ENCODE measurements at places on chromosomes 2 and 18.
A peak's percentile ranks its signal among the peaks of the same experiment; 100 is the strongest.

- DNase-seq = no peak
Observed at GRCh38 chr2:190415794-190416775, 7.9 kb downstream of the MFSD6 start.

GRCh38 chr2:105797298-105797819, 52.6 kb downstream of the NCK2 start:
- DNase-seq = peak; percentile 67

DNA sequence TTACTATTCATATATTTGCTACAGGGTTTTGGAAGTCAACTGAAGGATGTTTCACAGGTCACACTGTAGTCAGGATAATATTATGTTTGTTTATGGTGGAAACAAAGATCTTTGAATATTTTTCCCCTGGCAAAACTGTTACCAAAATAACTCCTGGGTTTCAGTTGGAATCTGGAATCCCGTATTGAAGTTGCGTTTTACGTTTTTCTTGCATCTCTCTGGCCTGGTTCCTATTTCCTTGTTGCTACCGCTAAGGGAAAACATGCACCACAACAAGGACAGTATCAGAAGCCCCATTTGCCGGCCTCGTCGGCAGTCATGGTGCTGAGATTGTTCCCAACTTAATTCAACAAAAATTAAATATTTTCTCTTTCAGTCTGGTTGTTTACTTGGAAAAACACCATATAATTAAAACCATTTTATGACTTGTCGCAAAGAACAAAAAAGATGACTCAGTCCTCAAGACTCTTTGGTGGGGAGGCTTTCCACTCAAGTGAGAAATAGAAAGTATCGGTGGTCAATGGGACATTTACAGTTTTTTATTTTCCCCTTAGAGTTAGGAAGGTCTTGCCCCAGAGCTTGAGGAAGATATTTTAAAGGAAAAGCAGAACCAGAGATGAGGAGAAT, 42.3 kb downstream of the EN1 start:
- no peak for DNase-seq

DNA sequence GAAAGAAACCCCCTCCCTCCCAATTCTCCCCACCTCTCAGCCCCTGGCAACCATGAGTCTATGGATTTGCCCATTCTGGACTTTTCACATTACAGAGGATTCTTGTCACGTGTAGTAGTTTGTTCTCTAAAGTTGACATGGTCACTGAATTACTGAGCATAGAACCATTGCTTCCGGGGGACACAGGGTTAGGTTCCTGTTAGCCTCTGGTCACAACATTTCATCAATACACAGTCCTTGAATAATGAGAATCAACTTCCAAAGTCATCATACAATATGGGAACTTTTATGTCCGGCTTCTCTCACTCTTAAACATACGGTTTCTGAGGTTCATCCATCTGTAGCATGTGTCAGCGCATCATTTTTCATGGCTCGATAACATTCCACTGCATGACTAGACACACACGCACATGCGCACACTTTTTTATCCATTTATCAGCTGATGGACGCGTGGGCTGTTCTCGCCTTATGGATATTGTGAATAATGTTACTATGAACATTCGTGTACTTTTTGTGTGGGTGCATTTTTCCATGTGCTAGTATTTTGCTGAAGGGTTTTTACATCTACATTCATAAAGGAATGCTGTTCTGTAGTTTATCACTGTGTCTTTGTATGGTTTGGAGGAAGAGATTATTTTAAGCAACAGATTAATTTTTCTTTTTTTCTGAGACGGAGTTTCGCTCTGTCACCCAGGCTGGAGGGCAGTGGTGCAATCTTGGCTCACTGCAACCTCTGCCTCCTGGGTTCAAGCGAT, 48.1 kb downstream of the PARD6G start:
- no peak for DNase-seq

GRCh38 chr2:80185091-80185490, 119.5 kb downstream of the LRRTM1 start:
- no peak for DNase-seq

DNA sequence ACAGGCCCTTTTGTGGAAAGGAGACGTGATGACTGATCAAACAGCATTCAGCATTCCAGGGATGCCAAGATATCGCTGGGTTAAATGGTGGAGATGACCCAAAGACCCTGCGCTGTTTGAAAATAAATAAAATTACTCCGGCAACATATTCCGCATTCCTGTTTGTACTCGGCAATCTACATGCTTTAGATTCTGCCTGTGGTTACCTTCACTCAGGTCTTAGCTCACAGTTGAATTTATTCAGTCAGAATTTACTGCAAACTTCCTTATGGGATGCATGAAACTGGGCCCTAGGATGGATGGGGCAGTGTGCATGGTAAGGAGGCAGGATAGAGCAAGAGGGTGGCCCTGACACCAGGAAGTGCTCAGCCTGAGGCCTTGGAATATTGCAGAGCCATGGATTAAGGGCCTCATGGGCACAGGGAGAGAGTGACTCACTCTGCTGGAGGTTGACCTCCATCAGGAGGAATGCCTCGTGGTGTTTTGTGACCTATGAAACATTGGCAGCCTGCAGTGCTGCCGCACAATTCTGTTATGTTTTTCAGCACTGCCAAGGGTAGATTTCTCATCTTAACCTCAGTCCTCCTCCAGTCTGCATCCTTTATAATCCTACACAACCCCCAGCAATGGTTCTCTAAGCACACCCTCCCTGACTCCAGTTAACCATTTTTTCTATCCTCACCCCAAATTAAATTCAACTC, 321.4 kb downstream of the IRS1 start:
- peak; percentile 91 for DNase-seq

- DNase-seq = peak; percentile 87
Observed at GRCh38 chr2:128536925-128537620, 218.4 kb upstream of the HS6ST1 start.

DNA sequence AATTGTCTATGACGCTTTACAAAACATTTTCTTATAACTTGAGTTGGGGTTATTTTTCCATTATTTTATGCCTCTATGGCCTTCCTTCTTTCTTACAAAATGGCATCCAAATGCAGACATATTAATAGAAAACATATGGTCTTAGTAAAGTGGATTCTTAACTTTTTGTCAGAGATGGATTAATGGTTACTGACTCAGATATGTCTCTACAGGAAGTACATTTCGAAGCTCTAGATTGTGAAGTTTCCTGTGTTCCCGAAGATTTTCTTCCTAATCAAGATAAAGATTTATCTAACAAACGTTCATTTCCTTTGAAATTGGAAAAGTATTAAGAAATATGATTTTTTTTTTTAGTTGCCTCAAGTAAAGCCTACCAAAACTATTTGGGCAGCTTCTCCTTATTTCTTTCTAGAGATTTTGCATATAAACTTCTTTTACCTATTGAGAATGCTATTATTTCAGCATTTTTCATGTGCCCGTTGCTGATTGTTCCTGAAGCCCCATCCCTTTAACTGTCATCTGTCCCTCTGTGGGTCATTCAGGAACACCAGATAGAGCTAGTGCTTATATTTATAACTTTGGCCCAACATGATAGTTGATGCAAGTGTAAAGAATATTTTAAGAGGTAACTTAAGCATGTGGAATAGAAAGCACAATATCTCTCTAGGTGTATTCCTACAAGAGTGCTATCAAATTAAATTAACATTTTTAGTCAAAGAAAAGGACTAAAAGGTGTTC, 498.0 kb downstream of the CCDC85A start:
- DNase-seq = peak; percentile 49
